ENCODE measurements at places on chromosomes 3 and 15.

- no peak for DNase-seq
These were observed 11.4 kb upstream of the SNRPN start for GRCh38 chr15:24943361-24943760.

DNA sequence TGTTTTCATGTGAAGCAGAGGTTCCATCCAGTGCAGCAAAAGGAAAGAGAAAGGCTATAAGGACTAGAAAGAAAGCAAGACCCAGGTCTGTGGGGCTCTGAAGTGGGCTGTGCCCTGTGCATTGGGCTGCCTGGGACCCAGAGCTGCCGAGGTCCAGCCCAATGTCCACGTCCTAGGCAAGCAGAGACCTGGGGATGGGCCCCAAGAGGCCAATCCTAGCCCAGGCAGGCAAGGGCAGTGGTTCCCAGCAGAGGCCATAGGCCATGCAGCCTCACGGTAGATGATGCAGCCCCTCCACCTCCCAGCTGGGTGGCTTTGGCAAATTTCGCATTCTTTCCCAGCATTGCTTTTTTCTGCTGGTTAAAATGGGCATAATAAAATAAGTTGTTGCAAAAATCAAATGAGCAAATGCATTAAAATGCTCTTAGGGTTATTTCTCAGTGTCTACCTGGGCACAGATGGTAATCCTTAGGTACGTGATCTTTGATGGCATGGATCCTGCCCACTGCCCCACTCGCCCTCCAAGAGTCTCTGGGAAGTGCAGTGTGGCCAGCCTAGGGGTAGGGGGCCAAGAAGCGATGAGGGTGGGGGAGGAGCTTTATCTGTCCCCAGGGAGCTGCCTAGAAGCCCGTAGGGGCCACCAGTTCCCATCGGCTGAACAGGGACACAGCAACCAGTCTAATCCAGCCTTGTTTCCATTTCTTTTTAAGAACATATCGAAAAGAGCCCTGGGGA lies 22.3 kb upstream of the GP9 start:
- DNase-seq, result no peak

GRCh38 chr15:37638116-37638515 lies 296.3 kb upstream of the TMCO5A start:
- DNase-seq, result no peak

GRCh38 chr3:78285032-78285728 lies 1245.3 kb downstream of the ROBO2 start:
- no peak for DNase-seq

DNA sequence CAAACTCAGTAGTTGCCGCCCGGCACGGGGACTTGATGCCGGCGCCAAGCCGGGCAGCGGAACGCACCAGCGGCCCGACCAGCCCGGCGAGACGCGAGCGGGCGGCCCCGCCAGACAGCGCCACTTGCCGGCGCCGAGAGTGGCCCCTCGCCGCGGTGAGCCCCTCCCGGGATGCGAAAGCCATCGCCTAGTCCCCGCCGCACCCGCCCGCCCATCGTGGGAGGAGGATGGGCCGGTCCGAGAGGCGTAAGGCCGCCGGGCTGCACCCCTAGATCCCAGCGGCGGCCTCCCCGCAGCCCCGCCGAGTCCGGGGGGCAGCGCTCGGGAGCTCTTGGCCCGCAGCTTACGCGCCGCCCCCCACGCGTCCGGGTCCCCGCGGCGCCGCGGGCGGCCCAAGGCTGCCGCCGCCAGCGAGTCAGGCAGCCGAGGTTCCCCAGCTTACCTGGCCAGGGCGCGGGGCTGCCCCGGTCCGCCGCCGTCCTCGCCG lies 609 bp downstream of the GOLGA8A start:
- DNase-seq, result peak; percentile 42

DNA sequence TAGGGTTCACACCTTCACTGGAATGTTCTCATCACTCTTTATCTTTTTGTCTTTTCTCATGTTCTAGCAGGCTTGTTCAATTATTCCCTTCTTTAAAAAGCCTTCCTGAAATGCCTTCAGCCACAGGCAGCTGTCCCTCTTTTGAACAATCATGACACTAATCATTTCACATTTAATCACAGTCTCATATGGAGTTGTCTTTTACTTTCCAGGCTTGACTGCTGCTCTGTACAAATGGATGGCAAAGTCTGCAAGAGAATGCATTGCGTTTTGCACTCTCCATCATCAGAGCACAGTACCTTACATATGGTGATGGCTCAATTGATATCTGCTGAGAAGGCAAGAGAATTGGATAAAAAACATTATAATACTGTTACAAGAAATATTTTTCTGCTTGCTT lies 529.8 kb downstream of the DIPK2A start:
- DNase-seq, result no peak

Data from AG10803 (cell line).